Activated naive CD4-positive, alpha-beta T cell treated with anti-CD3 and anti-CD28 coated beads, Interleukin-2, amount 10 ng/mL, durations not matched to agents 7 days and 5 days (primary cell): ENCODE measurements at places on chromosomes 4 and X.
A peak's percentile ranks its signal among the peaks of the same experiment; 100 is the strongest.

- peaks cover 7% of the 10 kb centered on the region for H3K36me3 ChIP-seq
- no peaks in the 10 kb centered on the region for H3K27me3 ChIP-seq
- no peak overlapping the region for H3K4me3 ChIP-seq
- no peak for DNase-seq
- H3K27ac ChIP-seq: no peak overlapping the region
These were observed 168.9 kb downstream of the MAB21L2 start for GRCh38 chr4:150750824-150751223.

DNA sequence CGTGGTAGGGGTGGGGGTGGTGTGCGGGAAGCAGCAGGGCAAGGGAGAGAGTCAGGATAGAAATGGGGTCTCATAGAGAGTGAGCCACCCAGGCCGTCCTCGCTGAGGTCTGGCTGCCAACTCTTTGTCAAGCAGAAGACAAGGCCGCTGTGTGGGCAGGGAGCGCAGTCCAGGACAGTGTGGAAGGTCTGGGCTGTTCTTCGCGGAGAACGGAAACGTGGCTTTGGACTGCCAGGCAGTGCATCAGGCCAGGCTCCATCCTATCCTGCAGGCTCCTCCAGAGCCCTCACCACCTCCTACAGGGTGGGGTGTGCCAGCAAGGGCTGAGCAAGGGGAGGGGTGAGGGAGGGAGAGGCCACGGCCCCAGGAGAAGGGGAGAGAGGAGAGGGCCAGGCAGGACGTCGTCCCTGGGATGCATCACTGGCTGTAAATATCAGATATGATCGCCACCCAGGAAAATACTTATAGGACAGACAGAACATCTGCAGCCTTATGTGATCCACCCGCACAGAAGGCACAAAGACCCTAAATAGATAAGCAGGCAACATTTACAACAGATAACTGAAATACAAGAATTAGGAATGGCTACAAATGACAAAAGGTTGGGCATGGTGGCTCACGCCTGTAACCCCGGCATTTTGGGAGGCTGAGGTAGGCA lies 85.3 kb downstream of the ABLIM2 start:
- no peak overlapping the region for H3K4me3 ChIP-seq
- H3K27ac ChIP-seq: no peak overlapping the region
- peaks cover 21% of the 10 kb centered on the region for H3K27me3 ChIP-seq
- no peaks in the 10 kb centered on the region for H3K36me3 ChIP-seq

DNA sequence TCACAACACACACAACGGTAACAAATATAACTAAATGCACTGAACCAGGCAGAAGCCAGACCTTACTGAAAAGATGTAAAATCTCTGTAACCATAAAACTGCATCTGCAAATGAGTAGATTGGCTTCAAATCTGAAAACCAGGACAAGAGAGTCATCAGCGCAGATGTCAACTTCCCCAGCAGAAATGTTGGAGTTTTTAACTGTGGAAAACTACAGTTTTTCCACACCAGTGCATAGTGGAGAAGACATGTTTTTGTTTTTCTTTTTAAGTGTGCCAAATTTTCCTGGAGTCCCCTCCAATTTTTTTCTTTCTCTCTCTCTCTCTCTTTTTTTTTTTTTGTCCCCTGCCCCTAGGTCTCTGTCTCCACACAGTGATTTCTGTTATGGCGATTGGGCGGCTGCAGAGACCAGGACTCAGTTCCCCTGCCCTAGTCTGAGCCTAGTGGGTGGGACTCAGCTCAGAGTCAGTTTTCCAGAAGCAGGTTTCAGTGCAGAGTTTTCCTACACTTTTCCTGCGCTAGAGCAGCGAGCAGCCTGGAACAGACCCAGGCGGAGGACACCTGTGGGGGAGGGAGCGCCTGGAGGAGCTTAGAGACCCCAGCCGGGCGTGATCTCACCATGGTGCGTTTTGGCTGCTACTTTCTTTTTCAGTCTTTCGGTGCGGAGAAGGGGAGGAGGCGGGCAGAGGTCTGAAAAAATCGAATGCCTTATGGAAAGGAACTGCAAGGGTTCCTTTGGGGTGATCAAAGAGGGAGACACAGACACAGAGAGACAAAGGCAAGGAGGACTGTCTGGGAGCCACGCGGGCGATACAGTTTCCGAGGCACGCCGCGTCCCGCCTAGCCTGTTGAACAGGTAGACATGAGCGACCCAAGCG lies at the start of gene GUCY1A1:
GUCY1A1 (plus strand) TSS at position 505 of the 878 bp plus-strand sequence. CDS start 30,020 bp downstream, outside the sequence.
- DNase-seq: peak; percentile 47
- no peak within 1 kb of the TSS for H3K27ac ChIP-seq
- H3K4me3 ChIP-seq: peak within 1 kb of the TSS; percentile 83
- H3K4me1 ChIP-seq: peaks cover 19% of the 10 kb centered on the region

- peak; percentile 61 for DNase-seq
- no peaks in the 10 kb centered on the region for H3K27me3 ChIP-seq
- H3K27ac ChIP-seq: peak within 1 kb of the TSS; percentile 51
- no peaks in the 10 kb centered on the region for H3K36me3 ChIP-seq
- peaks cover 18% of the 10 kb centered on the region for H3K4me1 ChIP-seq
These were observed at the start of gene ZDHHC15 for GRCh38 chrX:75522565-75523431. TSS of gene ZDHHC15 (minus strand) at chrX:75523037. CDS start at chrX:75523024, 13 bp downstream.

DNA sequence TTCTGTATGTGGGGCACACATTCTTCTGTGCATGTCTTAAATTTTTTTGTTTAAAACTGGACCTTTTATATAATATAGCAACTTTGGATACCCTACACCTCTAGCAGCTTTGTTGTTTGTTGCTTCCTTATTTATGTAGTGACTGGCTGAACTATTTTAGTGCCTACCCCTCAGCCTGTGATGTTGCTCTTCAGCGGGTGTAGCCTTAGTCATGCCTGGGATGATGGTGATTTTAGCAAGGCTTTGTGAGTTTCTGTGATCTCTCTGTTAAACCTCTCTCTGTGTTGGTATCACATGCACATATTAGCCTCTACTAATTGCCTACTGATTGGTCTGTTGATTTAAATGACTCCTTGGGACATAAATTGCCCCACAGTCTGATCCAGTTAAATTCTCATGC lies 22.8 kb downstream of the USP9X start:
- H3K4me1 ChIP-seq: peaks cover 51% of the 10 kb centered on the region
- H3K27me3 ChIP-seq: no peaks in the 10 kb centered on the region
- no peak overlapping the region for H3K4me3 ChIP-seq
- no peak for DNase-seq

DNA sequence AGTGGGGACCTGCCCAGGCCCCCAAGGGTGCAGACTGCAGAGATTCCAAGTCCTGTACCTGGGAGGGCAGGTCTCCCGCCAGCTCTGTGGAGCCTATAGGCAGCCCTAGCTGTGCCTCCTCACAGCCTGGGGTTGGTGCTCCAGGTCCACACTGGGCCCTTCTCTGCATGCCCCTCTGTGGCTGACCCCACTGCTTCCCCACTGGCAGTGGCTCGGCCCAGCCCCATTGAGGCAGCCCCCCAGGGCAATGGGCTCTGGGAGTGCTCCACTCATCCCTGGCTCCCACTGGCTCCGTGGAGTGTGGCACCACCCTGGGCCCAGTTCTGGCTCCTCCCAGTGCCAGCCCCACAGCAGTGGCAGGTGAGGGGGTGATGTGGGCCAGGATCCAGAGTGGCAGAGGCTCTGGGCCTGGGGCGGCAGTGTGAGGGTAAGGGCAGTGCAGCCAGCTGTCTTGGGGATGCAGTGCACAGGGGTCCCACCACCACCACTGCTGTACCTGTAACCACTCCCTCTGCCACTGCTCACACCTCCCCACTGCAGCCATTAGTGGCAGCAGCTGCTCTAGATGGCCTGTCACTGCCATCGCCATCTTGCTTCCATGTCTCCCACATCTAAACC lies 312.2 kb downstream of the GPM6A start:
- no peak for DNase-seq
- H3K27me3 ChIP-seq: no peaks in the 10 kb centered on the region
- no peak overlapping the region for H3K4me3 ChIP-seq
- no peaks in the 10 kb centered on the region for H3K4me1 ChIP-seq
- H3K36me3 ChIP-seq: no peaks in the 10 kb centered on the region

DNA sequence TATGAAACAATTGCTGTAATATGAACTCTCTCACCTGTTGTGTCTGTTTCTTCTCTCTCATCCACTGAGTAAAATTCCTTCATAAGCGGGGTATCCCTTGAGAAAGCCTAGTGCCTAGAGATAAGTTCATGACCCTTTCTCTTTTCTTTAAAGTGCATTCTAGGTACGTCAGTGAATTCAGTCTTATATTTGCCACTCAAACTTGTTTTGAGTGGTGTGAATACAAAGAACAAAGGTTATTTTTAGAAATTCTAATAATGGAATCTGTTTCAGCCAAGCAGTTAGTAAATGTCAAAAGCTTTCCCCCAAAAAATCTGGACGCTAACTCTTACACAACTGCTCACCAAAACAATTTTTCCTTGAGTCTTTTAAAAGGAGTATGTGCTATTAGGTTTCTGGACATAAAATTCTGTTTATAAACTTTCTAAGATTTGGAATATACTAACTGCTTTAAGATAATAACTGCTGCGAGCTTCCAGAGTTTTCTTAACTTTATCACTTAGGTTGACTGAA lies 112.0 kb downstream of the VEGFC start:
- no peak overlapping the region for H3K4me3 ChIP-seq
- no peak for DNase-seq
- H3K27me3 ChIP-seq: no peaks in the 10 kb centered on the region
- no peaks in the 10 kb centered on the region for H3K4me1 ChIP-seq

- H3K4me1 ChIP-seq: peaks cover 17% of the 10 kb centered on the region
- H3K36me3 ChIP-seq: peaks cover 39% of the 10 kb centered on the region
- no peak overlapping the region for H3K4me3 ChIP-seq
- no peak for DNase-seq
- H3K27me3 ChIP-seq: no peaks in the 10 kb centered on the region
- no peak overlapping the region for H3K27ac ChIP-seq
These were observed 43.3 kb downstream of the TMEM165 start for GRCh38 chr4:55439023-55439422.

- H3K36me3 ChIP-seq: no peaks in the 10 kb centered on the region
- no peaks in the 10 kb centered on the region for H3K4me1 ChIP-seq
- no peak for DNase-seq
- H3K27ac ChIP-seq: no peak overlapping the region
- H3K4me3 ChIP-seq: no peak overlapping the region
These were observed 229.3 kb downstream of the ANKRD50 start for GRCh38 chr4:124483048-124483906.

DNA sequence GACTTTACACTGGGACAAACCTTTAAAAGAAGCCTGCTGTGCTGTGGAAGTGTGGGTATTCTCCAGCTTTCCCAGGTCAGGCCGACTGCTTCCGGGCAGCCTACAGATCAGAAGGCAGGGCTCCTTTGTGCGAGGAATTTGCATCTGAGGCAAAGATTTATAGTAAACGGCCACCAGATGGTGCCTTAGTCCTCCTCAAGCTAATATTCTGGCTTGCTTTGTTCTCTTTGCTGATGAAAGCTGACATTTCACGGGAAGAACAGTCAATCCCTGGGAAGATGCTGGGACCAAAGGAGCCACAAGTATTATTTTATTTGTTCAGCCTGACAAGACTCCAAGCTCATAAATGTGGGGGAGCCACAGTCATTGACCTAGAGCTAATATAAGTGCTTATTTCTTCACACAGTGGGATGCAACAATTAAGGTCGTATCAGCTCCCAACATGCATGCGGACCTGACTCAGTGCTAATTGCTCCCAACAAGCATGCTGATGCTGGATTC lies 120.7 kb upstream of the TRIM2 start:
- H3K36me3 ChIP-seq: no peaks in the 10 kb centered on the region
- H3K4me1 ChIP-seq: peaks cover 57% of the 10 kb centered on the region
- peaks cover 57% of the 10 kb centered on the region for H3K27me3 ChIP-seq
- DNase-seq: peak; percentile 64
- no peak overlapping the region for H3K4me3 ChIP-seq

GRCh38 chr4:65924843-65925242 lies 254.6 kb upstream of the EPHA5 start:
- no peak overlapping the region for H3K27ac ChIP-seq
- H3K4me1 ChIP-seq: no peaks in the 10 kb centered on the region
- H3K36me3 ChIP-seq: no peaks in the 10 kb centered on the region

- no peaks in the 10 kb centered on the region for H3K4me1 ChIP-seq
- DNase-seq: no peak
- no peaks in the 10 kb centered on the region for H3K27me3 ChIP-seq
- H3K4me3 ChIP-seq: no peak overlapping the region
These were observed 232.4 kb downstream of the DCTD start for GRCh38 chr4:182684796-182685195.

DNA sequence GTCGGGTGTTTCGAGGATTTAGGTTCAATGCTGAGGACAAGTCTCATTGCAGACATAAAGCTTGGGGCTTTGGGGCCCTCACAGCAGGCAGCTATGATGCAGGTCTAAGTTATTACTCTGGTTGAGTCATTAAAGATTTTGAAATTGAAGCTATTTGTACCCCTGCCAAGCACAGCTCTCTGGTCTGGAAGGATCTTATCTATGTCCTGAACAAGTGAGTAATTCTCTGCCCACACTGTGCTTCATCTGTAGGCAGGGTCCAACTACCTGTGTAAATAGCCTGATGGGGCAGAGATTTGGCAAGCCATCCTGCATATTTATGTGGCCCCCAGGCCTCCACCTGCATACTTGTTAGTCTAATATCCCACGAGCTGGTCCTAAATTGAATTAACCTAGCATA lies 41.4 kb upstream of the MAGEA4 start:
- no peak for DNase-seq
- H3K27me3 ChIP-seq: no peaks in the 10 kb centered on the region
- no peaks in the 10 kb centered on the region for H3K4me1 ChIP-seq

- H3K4me1 ChIP-seq: peaks cover 47% of the 10 kb centered on the region
- H3K27me3 ChIP-seq: no peaks in the 10 kb centered on the region
- peak overlapping the region; percentile 67 for H3K27ac ChIP-seq
These were observed 53.3 kb downstream of the JADE1 start for GRCh38 chr4:128862608-128863311.

DNA sequence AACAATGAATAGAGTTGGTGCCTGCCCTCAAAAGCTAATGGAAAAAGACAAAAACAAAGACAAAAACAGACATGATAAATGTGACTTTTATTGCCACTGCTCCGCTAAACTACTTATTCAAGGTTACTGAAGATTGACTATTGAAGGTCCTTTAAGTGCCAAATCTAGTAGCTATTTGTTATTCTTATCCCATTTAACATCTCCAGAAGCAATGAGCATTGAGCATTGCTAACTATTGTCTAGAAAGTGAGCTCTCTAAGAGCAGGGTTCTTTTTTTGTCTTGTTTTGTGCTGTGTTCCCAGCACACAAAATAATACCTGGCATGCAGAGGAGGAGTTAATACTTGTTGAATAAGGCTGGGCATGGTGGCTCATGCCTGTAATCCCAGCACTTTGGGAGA lies 95.4 kb upstream of the SFRP2 start:
- DNase-seq: no peak
- H3K4me3 ChIP-seq: no peak overlapping the region
- H3K27ac ChIP-seq: no peak overlapping the region

- peak overlapping the region; percentile 64 for H3K27ac ChIP-seq
- no peaks in the 10 kb centered on the region for H3K27me3 ChIP-seq
- peaks cover 48% of the 10 kb centered on the region for H3K4me1 ChIP-seq
- peaks cover 45% of the 10 kb centered on the region for H3K36me3 ChIP-seq
These were observed 34.7 kb downstream of the P2RY8 start for GRCh38 chrX:1502241-1502640.

- H3K36me3 ChIP-seq: no peaks in the 10 kb centered on the region
- H3K4me3 ChIP-seq: no peak overlapping the region
- H3K27me3 ChIP-seq: no peaks in the 10 kb centered on the region
- DNase-seq: no peak
- H3K27ac ChIP-seq: no peak overlapping the region
These were observed 59.8 kb upstream of the GPM6A start for GRCh38 chr4:175871774-175872405.

GRCh38 chr4:46081248-46081647 lies 42.6 kb downstream of the GABRG1 start:
- H3K36me3 ChIP-seq: no peaks in the 10 kb centered on the region
- no peak overlapping the region for H3K27ac ChIP-seq
- H3K4me1 ChIP-seq: no peaks in the 10 kb centered on the region
- no peaks in the 10 kb centered on the region for H3K27me3 ChIP-seq
- H3K4me3 ChIP-seq: no peak overlapping the region

GRCh38 chr4:143375326-143376073 lies 38.8 kb downstream of the GAB1 start:
- DNase-seq: no peak
- H3K36me3 ChIP-seq: no peaks in the 10 kb centered on the region
- H3K4me3 ChIP-seq: no peak overlapping the region
- no peaks in the 10 kb centered on the region for H3K4me1 ChIP-seq
- no peaks in the 10 kb centered on the region for H3K27me3 ChIP-seq
